ENCODE measurements at places on chromosomes 4 and X. TPM values are rescaled to one million over a fixed set of nuclear protein-coding genes. Genes with fewer than 3 reads are reported as not detected.

DNA sequence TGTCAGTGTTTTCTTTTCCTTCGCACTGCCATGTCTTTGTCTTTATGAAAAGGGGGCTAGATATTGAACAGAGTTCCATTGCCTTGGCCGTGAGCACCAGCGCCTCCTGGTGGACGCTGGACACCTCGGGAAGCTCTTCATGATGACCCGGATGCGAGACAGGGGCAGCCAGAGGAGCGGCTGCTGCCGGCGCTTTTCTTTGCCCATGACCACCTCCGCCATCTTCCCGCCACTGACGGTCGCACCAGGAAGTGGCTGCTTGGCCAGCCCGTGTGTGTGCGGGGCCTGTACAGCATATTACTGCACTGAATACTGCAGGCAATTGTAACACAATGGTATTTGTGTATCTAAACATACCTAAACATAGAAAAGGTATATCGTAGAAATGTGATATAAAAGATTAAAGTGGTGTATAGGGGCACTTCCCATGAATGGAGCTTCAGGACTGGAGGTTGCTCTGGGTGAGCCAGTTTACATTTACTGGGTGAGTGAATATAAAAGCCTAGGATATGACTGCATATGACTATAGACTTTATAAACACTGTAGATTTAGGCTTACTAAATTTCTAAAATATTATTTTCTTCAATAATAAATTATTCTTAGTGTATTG, 15.8 kb upstream of the GRIA2 start:
- DNase-seq = no peak

GRCh38 chrX:147901461-147902126, 10.1 kb upstream of the FMR1 start:
- DNase-seq = no peak

DNA sequence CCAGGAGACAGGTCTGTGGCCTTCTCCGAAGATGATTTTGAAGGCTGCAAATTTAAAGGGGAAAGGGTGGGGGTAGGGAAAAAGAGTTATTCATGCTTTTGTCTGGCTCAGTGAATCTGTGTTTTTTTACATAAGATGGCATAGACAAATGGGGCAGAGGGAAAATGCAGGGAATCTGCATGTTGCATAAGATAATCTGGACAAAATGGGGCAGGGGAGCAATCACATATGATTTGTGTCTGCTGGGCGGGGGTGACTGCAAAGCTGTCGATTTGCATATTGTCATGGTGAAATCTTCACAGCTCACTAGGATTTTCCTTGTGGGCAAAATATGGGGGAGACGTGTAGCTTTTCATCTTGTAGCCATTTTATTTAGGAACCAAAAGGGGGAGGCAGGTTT, 29.4 kb upstream of the GYG2 start:
- no peak for DNase-seq

DNA sequence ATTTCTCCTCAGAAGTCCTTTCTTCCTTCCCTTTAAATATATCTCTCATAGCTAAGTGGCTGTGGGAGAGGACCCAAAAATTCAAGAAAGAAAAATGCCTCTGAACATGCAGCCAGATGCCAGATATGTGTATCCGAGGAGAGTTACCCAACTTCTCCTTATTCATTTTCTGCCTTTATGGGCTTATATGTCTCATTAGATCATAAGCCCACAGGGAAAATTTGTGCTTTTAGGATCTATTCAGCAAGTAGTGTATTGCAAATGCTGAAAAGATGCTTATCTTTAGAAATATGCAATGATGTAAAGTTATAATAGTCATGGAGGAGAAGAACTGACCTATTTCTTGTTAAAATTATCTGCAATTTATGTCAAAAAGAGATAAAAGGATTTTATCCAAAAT, 371.8 kb upstream of the NOCT start:
- no peak for DNase-seq

DNA sequence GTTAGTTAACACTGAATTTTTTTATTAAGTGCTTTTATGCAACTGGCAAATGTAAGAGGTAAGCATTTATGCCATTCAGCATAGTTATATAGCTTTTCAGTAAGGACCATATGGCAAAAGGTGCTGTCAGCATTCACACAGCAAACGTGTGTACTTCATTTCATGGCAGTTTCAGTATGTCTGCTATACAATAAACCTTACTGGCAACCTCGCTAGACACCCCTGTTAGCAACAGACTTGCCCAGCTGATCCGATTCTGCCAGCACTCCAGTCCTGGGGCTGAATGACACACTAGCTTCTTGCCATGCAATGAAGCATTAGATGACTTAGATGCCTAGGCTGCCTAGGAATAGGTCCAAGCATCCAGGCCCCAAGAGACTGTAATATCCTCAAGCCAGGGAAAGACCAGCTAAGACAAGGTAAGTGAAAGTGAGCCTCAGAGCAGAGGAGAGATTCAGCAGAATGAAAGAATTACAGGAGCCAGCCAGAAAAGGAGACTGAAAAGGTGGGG, 47.3 kb upstream of the DOCK11 start:
- no peak for DNase-seq

DNA sequence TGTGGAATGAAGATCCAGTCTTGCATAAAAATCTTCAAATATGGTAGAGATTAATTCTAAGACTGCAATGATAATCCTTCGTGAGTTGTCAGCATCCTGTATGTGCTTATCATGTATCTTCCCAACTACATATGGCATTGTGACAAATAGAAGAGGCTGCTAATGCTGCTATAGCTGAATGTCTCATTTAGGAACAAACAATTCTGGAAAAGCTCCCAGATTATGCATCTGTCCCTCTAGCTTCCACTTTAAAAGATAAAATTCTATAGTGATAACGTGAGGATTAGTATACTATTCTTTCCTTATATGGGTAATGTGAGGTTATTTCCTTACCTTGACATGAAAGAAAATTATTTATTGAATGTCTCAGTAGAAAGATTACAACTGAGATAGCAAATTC, 930.9 kb downstream of the DMD start:
- no peak for DNase-seq

DNA sequence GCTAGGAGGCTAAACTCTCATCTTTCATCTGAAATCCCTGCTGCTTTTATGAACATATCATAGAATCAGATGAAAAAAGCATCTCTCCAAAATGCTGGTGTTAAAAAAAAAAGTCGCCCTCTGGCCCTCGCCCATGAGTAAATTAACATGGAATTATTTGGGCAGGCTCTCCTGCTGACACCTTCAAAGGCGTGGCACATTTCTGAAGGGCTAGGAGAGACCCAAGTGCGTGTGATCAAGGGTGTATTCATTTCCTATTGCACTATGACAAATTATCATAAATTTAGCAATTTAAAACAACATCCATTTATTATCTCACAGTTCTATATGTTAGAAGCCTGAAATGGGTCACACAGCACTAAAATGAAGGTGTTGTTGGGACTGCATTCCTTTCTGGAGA, 5.1 kb downstream of the ANXA3 start:
- DNase-seq = no peak

GRCh38 chrX:46200413-46200812, 344.8 kb downstream of the ZNF674 start:
- DNase-seq = no peak

GRCh38 chrX:133776072-133776471, 209.3 kb downstream of the GPC3 start:
- DNase-seq = no peak

DNA sequence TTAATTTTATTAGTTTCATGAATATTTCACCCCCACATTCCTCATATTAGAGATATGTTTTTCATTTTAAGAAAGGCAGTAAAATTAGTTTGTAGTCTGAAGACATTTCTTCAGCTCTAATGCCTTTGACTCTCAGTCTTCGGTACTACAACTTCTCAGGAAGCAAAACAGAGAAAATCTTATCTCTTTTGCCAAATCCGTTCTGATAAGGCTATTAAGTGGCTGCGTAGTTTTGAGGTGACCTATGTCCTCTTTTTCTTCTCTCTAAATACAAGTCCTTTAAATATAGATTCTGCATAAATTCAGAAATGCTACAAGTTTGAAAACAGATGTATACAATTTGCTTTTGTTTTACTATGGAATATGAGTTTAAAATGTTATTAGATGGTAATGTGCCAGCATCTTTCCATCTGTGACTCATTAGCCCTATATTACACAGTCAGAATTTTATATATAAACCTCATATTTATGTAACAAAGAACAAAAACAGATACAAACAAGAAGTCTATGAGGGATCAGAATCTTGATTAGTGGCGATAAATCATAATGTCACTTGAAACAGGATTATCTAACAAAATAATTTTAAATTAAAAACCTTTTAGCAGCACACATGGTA, 181.2 kb upstream of the ETNPPL start:
- no peak for DNase-seq

DNA sequence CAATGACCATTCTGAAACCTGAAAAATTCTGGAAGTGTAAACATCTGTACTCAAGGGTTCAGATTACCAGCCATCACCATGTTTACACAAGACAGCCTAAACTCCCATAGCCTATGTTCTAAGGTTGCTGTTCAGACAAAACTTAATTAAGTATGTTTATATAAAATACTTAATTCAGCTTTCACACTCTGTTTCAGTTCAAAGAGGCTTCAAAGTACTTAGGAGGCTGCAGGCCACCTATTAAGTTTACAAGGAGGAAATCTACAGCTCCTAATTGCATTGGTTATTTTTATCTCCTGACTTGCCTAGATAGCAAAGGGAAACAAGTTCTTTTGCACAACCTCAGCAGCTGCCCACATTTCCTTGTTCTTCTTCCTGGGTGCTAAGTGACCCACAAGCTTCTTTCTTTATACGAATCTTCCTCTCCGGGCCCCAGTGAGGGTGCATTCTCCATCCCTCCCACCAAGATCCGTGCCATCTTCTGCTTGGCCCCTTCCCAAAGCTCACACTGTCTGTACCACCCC, 2.0 kb downstream of the GAK start:
- DNase-seq = no peak

DNA sequence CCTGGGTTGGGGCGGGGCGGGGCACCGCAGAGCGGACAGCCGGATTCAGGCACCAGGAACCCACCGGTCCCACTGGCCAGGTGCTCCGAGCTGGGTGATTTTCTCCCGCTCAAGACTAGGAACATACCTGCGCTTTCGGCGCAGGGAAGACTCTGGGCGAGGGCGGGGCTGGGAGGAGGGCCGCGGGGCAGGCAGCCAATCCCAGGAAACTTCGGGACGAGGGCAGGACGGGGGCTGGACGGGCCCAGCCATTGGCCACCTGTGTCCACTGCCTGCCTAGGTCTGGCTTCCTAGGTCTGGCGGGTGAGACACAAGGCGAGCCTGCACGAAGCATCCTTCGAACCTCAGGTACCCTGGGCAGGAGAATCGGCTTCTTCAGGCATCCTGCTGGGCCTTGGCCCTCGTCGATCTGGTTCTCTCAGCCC, 274 bp upstream of the ERVMER34-1 start:
- DNase-seq = peak; percentile 50

GRCh38 chr4:76898385-76898692, 395 bp upstream of the SOWAHB start:
- DNase-seq = no peak

DNA sequence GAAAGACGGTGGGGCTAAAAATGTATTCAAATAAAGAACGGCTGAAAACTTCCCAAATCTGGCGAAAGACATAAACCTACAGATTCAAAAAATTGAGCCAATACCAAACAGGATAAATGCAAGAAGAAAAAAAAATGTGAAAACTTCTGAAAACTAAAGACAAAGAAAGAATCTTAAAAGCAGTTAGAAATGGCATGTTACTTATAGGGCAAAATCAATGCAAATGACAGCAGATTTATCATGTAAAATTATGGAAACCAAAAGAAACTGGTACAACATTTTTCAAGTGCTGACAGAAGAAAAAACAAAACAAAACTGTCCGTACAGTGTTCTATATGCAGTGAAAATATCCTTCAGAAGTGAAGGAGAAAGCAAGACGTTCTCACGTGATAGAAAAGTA, 239.0 kb downstream of the PDGFC start:
- no peak for DNase-seq

DNA sequence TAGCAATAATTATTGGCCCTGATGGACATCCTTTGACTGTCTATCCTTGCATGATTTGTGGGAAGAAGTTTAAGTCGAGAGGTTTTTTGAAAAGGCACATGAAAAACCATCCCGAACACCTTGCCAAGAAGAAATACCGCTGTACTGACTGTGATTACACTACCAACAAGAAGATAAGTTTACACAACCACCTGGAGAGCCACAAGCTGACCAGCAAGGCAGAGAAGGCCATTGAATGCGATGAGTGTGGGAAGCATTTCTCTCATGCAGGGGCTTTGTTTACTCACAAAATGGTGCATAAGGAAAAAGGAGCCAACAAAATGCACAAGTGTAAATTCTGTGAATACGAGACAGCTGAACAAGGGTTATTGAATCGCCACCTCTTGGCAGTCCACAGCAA, 60.7 kb downstream of the ZFX start:
- DNase-seq = no peak

- no peak for DNase-seq
These were observed 4.4 kb upstream of the ZFP92 start for GRCh38 chrX:153406903-153407302.

GRCh38 chrX:133415276-133416105, at the start of gene GPC4:
GPC4 (minus strand) TSS chrX:133415489; CDS start chrX:133414965, 524 bp downstream.
- peak; percentile 59 for DNase-seq

GRCh38 chrX:106696502-106696901, 30.0 kb upstream of the RNF128 start:
- no peak for DNase-seq

DNA sequence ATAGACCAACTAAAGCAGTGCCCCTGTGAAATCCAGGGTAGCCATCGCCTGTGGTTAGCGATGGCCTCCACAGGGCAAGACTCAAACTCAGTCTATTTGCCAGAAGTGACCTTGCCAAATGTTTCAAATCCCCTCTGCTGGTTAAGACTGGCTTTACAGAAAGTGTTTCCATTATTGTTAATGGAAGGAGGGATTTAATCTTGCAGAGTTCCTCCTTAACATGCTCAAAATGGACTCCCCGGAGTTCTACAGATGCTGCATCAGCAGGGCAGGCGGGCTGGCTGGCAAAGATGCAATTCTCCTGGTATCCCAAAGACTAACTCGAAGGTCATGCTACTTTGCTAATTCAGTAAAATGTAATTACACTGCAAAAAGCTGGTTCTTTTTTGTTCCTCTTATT, 313.0 kb upstream of the SLC7A11 start:
- DNase-seq = no peak

DNA sequence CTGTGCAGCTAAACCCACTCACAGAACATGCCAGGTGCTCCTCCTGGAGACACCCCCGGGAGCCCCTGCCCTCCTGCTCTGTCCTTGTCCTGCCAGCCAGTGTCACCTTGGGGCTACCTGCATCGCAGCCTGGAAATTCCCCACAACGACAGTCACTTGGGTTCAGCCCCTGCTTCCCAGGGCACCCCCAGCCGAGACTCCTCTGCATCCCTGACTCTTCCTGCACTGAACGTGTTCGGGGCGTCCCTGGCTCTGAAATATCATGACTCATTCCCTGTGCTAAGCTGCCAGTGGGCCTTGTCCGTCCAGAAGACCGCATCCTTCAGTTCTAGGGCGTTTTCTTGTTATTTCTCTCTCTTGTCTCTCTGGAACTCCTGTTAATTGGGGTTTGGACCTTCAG, 5.8 kb downstream of the CFAP99 start:
- no peak for DNase-seq

TRAM1L1 gene
- total RNA-seq = 4.3 TPM

PAGE4 gene
- total RNA-seq = not detected

TMEM35A gene
- 5.8 TPM for total RNA-seq

PRDM5 gene
- 24.1 TPM for total RNA-seq
